GM13977 (cell line): ENCODE measurements at places on chromosomes 5 and 9.

GRCh38 chr5:124253203-124253810, 493.1 kb downstream of the ZNF608 start:
- DNase-seq: no peak

- no peak for DNase-seq
Observed at GRCh38 chr5:113359419-113359818, 75.4 kb downstream of the TSSK1B start.

DNA sequence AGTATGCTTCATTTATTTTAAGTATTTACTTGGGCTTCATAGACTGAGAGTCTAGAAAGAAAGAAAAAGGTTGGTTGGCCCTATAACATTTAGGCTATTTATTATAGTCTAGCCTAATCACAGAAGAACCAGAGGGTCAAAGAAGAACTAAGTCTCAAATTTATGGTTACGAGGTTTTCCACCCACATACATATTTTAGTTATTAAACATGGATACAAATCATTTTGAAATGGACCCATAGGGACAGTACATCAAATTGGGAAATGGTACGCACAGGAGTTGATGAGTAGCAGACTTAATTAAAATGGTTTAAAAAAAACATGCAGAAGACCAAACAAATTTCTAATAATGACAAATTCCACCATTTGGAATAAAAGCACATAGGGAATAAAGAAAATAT, 17.7 kb downstream of the SVEP1 start:
- no peak for DNase-seq

GRCh38 chr9:83199240-83199639, 136.3 kb upstream of the RASEF start:
- no peak for DNase-seq

DNA sequence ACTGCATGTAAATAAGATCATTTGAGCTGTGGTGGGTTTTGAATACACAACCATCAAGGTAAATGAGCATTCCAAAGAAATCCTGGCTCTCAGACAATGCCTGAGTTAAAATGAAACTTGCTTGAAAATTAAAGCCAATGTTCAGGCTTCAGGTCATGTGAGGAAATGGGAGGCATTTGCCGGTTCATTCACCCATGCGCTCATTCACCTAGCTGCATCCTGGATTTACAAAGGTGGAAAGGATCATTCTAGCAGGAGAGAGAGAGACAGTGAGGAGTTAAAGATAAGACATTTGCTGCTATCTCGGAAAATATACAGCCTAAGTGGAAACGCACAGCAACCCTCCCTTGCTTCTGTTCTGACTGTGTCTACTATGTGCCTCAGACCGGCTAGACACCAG, 143.8 kb upstream of the KLF4 start:
- no peak for DNase-seq

DNA sequence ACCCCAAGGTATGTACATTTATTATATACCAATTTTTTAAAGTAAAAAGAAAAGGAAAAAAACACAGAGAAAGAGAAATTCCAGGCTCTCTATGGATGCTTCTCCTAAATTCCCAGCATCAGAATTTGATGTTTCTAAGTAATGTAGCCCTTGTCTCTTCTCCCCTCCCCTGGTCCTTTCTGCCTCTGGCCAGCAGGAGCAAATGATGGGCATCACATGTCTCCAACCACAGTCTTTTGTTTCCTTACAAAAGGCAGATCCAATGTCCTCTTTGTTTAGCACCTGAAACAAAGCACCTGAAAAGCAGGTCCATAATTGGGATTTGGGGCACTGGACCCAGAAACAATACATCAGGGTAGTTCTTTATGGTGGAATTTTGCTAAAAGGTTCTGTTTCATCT, 50.4 kb upstream of the APC start:
- no peak for DNase-seq
